ENCODE measurements at places on chromosomes 16 and 17.
A peak's percentile ranks its signal among the peaks of the same experiment; 100 is the strongest.

GRCh38 chr16:11303405-11304138 is 22.4 kb upstream of the PRM1 start:
- DNase-seq, result no peak

DNA sequence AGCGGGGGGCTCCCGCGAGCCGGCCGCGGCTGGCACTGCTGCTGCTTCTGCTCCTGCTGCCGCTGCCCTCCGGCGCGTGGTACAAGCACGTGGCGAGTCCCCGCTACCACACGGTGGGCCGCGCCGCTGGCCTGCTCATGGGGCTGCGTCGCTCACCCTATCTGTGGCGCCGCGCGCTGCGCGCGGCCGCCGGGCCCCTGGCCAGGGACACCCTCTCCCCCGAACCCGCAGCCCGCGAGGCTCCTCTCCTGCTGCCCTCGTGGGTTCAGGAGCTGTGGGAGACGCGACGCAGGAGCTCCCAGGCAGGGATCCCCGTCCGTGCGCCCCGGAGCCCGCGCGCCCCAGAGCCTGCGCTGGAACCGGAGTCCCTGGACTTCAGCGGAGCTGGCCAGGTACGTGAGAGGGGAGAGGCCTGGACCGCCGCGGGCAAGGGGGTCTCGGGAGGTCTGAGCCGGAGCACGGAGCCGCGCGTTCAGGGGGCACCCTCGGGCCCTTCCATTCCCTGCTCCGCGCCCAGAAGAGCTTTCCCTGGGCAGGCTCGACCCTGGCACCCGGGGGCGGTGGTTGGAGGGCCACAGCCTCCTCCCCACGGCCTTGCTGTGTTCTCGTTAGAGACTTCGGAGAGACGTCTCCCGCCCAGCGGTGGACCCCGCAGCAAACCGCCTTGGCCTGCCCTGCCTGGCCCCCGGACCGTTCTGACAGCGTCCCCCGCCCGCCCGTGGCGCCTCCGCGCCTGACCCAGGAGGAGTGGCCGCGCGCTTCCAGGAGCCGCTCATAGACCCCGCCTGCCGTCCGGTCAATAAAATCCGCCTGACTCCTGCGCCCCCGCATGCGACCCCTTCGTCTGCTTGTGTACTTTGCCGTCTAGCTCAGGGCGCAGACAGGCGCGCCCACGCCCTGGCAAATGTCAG is 591 bp downstream of the NPW start:
- no peak for DNase-seq

DNA sequence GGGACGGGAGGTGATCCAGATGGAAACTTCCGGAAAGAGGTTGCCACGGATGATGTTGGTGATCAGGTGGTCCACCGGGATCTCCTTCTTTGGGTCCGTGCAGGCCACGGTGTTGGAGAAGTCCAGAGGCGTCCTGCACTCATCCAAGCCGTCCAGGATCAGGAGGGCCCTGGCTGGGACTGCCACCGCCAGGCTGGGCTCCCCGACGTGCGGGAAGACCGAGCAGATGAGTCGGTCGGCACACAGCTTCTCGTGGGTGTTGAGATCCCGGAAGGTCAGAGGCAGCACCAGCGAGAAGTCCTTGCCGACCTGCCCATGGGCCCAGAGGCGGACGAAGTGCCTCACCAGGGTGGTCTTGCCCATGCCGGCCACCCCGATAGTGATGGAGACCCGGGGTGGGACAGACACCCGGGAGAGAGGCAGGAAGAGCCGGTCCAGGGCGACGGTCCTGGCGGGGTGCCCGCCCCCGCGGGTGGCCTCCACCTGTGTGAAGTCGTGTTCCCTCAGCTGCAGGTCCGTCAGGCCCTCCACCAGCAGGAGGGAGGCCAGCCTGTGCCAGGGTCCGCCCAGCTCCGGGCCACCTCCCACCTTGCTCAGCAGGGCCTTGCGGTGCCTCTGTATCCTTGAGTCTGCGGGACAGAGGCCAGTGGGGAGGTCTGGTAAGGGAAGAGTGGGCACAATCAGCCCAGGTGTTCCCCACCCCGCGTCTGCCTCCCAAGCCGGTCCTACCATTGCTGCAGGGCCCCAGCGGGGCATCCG is 12.9 kb downstream of the NLRC3 start:
- DNase-seq, result no peak

GRCh38 chr16:10971560-10971961 is 27.2 kb downstream of the CLEC16A start:
- peak; percentile 14 for DNase-seq

DNA sequence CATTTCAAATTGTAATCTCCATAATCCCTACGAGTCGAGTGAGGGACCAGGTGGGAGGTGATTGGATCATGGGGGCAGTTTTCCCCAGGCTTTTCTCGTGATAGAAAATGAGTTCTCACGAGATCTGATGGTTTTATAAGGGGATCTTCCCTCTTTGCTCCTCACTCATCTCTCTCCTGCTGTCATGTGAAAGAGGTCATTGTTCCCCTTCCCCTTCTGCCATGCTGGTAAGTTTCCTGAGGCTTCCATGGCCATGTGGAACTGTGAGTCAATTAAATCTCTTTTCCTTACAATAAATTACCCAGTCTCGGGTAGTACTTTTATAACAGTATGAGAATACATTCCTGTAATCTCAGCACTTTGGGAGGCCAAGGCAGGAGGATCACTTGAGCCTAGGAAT is 76.7 kb upstream of the MARCHF10 start:
- no peak for DNase-seq

DNA sequence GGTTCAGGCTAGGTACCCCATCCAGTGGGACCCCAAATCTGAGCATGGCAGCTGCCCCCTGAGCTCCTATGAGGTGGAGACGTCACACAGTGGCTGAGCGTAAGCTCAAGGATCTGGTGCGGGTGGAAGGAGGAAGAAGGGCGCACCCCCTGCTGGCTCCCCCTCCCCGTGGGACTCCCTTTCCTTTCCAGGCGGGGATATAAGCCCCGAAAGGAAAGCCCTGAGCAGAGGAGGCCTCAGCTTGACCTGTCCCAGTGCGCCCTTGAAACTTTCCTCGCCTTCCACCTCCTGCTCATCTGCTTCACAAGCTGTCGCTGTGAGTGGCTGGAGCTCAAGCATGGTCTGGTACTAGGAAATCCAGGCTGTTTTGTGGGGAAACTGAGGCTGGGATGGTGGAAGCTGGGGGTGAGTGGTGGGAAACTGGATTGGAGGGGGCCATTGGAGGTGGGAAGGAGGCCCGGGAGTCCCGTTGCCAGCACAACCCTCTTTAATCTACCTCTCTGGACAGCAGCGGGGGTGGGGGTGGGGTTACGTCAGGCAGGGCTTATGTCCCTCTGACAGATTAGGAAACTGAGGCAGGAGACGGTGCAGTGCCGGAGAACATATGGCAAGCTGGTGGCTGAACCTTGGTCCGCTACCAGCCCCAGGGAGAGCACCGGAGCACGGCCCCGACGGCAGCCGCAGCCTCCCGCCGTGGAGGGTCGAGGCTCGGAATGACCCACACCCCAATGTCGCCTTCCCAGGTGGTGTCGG is 92.3 kb upstream of the TMEM97 start:
- no peak for DNase-seq

- no peak for DNase-seq
These were observed 6.5 kb upstream of the USP32 start for GRCh38 chr17:60398227-60398959.

DNA sequence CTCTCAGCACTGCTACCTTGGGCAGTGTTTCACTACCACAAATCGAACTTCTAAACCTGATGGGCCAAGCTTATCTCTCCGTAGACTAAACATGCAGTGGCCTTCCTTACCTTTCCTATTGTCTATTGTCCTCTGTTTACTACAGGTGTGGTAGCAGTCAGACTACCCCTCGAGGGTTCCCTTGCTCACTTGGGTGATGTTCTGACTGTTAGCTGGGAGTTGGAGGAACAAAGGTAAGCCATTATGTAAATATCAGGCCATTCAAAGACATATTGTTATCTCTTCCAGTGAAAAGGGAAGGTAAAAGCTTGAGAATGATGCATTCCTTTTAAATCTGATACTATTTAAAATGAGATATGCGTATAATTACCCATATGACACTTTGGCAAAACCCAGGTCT is 828.3 kb upstream of the EEF2KMT start:
- DNase-seq, result no peak

DNA sequence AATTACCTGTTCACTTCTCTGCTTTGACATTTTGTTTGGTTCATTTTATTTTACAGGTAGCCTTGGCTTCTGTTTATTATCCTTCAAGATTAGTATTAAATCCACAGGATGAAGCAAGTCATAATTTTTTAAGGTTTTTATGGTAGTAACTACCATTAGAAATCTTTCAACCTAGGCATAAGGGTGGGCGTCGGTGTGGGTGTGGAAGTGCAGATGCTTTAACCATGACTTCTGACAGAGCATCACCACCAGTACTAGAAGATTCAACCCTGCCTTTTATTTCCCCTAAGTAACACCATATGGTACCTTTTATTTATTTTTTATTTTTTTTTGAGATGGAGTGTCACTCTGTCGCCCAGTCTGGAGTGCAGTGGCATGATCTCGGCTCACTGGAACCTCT is 22.7 kb downstream of the AP2B1 start:
- no peak for DNase-seq

GRCh38 chr16:66824006-66824405 is 6.8 kb downstream of the NAE1 start:
- DNase-seq, result no peak

DNA sequence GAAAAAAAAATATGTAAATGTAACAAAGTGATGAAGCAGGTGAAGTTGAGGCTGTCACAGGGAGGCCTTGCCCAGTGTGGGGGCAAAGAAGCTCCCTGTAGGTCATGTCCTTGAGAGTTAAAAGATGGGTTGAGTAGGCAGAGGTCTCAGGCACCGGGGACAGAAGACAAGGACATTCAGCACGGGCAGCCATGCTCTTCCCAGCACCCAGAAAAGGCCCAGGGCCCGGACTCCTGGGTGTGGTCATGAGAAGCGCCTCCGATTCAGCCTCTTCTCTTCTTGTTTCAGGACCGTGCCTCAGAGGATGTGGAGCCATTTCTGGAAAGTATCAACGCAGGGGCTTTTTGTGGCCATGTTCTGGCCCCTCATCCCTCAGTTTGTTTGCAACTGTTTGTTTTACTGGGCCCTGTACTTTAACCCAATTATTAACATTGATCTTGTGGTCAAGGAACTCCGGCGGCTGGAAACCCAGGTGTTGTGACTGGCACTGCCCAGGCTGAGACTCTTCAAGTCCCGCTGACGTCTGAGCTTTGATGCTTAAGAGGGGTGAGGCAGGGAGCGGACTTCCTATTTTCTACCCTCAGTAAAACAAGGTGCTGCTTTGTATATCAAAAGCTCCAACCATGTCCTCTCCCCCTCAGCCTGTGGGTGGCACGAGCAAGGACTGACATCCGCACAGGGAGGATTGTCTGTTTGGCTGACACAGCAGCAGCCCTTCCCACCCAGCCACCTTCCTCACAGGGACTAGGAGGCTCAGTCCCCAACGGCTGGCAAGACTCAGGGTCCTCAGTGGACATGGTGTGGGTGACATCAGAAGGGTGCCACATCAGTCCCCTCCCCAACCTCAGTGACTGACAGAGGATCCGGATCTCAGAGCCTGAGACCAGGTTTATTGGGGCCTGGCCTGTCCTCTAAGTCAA is 26.5 kb downstream of the PLA2G10 start:
- no peak for DNase-seq

DNA sequence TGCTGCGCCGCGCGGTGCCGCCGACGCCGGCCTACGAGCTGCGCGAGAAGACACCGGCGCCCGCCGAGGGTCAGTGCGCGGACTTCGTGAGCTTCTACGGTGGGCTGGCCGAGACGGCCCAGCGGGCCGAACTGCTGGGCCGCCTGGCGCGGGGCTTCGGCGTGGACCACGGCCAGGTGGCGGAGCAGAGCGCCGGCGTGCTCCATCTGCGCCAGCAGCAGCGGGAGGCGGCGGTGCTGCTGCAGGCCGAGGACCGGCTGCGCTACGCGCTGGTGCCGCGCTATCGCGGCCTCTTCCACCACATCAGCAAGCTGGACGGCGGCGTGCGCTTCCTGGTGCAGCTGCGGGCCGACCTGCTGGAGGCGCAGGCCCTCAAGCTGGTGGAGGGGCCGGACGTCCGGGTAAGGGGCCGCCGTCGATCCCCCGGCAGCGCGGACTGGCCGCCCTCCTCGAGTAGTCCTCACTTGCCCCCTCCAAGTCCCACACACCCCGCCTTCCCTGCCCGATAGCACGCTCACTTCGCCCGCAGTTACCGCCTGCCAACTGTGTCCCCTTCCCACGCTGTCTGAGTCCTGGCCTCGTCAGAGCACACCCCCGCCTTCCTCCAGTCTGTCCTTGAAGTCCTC is 470 bp downstream of the MLYCD start:
- DNase-seq, result peak; percentile 64

GRCh38 chr16:66381585-66382170 is 15.2 kb downstream of the CDH5 start:
- no peak for DNase-seq

DNA sequence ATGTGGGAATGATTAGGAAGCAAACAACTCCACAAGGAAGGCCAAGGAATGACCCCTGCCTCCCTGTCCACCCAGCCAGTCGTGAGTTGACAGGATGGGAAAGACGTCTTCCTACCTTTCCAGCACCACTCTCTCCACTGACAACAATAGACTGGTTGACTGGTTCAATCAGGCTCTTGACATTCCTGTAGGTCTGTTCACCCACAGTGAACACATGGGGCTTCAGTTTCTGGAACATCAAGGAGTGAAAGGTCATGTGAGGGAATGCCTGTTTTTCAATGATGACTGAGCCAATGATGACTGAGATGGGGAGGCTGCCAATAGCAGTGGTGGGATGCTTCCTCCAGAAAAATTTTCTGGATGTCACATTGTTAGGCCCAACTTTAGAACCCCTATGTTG is 9.6 kb downstream of the MYO19 start:
- no peak for DNase-seq

GRCh38 chr16:87358696-87359095 is 24.9 kb downstream of the FBXO31 start:
- no peak for DNase-seq

- no peak for DNase-seq
These were observed 336.5 kb upstream of the CDH5 start for GRCh38 chr16:66030036-66030435.

GRCh38 chr16:50067290-50067853 is 1.6 kb downstream of the HEATR3 start:
- no peak for DNase-seq

- DNase-seq, result no peak
These were observed 210.0 kb downstream of the MAP2K4 start for GRCh38 chr17:12230481-12231354.

GRCh38 chr17:11944587-11944986 is 52.7 kb downstream of the ZNF18 start:
- DNase-seq, result no peak

- DNase-seq, result no peak
These were observed 732.5 kb downstream of the KCNJ2 start for GRCh38 chr17:70901870-70902269.

GRCh38 chr17:75365009-75365930 is 40.2 kb downstream of the GRB2 start:
- DNase-seq, result no peak

DNA sequence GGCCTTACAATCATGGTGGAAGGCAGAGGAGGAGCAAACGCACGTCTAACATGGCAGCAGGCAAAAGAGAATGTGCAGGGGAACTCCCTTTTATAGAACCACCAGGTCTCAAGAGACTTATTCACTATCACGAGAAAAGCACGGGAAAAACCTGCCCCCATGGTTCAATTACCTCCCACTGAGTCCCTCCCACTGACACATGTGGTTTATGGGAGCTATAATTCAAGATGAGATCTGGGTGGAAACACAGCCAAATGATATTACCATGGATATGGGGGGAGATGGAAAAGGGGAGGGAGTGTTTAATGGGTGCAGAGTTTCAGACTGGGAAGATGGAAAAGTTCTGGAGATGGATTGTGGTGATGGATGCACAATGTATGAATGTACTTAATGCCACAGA is 23.0 kb downstream of the TEKT5 start:
- DNase-seq, result no peak

GRCh38 chr16:71826533-71827017 is 17.9 kb upstream of the AP1G1 start:
- DNase-seq, result no peak

Measured in stimulated activated CD8-positive, alpha-beta memory T cell treated with anti-CD3 and anti-CD28 coated beads, Interleukin-7, amount 100 ng/mL, for 4 hours (primary cell).